ENCODE measurements at places on chromosomes 16 and 17.

- no peak for DNase-seq
Measured at GRCh38 chr16:48047720-48048119, 108.1 kb downstream of the ABCC12 start.

- no peak for DNase-seq
Measured at GRCh38 chr17:67322042-67322787, 44.2 kb downstream of the PSMD12 start.

- no peak for DNase-seq
Measured at GRCh38 chr16:56672761-56673536, 3.3 kb downstream of the MT1H start.

DNA sequence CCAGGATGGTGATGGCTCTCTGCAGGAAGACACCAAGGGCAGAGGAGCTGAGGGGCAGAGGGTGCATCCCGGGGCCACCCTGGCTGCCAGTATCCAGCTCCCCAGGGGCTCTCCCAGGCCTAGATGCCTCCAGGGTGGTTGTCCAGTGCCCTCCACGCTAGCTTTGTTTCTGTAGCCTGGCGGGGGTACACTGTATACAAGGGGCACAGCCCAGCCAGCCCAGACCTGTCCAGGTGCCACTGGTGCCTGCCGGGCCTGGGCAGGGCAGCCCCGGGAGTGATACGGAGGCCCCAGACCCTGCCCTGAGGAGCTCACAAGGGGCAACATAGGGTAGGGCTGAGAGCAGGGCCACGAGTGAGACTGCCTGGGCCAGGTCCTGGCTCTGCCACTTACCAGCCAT lies 14.6 kb upstream of the TRPV3 start:
- DNase-seq, result no peak

DNA sequence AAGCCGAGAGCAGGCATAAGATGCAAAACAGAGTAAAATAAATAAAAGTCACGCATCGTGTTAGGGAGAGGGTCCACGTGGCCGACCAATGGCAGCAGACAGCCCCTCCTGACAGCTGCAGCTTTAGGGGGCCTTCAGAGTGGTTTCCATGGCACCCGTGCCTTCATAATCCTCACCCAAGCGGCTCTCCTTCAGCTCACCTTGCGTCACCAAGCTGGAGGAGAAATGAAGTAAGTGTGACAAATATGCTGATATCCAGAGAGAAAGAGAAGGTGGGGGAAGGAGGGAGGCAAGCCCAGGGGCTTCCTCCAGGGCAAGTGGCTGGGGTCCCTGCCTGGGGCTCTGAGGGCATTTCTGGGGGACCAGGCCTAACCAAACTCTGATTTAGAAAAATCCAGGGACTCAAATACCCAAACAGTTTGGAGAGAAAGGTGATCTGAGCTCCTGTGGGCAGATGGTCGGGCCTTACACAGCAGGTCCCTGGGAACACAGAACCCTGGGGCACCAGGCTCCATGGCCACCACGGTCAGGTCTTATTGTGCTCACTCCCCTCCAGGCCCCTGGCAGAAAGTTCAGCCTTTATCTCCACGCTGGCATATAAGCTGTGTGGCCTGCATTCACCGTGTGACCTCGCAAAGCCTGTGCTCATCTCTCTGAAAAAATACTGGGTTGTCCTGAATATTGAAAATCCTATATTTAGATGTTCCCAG lies 80.7 kb upstream of the TNRC6C start:
- no peak for DNase-seq

DNA sequence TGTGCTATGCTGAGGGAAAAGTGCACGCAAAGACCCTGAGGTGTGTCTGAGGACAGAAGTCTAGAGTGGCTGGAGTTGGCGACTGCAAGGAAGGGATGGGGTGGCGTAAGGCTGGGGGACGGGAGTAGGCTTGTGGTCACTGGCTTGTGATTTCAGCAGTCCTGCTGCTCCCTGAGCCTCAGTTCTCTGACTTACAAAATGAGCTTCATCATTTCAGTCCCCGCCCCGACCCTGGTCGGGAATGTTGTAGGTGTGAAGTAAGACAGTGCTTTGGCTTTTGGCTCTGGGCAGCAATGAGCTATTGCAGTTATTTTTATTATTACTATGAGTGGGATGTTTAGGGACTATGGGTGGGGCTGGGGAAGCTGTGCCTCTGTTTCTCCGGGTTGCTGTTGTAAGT lies 8.6 kb downstream of the ADGRG1 start:
- no peak for DNase-seq

GRCh38 chr17:393806-394717 lies 41.5 kb upstream of the RPH3AL start:
- DNase-seq, result no peak

DNA sequence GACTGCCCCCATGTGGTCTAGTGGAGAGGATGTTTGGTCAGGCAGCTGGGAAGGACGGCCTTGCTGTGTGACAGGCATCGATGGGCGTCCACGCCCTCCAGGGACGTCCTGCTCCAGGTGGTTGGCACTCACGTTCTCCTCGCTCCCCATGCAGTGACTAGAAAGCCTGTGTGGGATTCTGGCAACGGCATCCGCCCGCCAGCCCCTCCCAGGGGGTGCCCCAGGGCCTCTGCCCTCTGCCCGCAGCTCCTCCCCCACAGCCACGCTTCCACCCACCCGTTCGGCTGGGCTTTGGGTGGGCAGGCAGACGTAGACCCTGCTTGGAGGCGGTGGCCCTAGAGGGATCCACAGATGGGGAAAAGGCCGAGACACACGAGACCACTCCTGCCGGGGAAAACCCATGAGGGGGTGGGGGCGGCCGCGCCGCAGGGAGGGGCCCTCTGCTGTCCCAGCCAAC lies 4.7 kb upstream of the IL17C start:
- DNase-seq, result peak; percentile 43

GRCh38 chr17:50482110-50482509 lies 3.5 kb downstream of the RSAD1 start:
- no peak for DNase-seq

DNA sequence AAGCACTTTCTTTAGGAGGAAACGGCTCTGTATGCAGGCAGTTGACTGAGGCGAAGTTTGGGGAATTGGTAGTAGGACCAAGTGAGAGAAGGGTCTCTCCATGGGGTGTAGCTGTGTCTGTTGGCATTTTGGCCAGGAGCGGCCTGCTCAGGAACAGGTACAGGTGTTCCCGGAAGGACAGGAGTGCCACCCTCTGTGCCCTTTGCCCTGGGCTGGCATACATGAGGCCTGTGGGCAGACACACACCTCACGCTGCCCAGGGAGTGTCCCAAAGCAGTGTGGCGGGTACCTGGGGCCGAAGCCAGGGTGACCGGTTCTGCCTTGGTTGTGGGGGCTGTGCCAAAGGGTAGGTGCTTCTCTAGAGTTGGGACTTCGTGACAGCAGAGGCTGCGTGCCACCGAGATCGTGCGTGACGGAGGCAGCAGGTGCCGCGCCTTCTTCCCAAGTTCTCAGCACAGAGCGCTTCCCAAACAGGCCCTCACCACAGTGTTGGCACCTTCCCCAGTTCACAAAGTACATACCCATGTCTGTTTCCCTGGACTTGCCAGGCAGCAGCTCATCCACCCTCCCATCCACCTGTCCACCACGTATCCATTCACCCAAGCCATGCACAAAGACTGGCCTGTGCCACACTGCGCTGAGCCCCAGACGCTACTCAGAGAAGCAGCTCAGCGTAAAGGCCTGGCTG lies 19.9 kb upstream of the TCF25 start:
- no peak for DNase-seq

DNA sequence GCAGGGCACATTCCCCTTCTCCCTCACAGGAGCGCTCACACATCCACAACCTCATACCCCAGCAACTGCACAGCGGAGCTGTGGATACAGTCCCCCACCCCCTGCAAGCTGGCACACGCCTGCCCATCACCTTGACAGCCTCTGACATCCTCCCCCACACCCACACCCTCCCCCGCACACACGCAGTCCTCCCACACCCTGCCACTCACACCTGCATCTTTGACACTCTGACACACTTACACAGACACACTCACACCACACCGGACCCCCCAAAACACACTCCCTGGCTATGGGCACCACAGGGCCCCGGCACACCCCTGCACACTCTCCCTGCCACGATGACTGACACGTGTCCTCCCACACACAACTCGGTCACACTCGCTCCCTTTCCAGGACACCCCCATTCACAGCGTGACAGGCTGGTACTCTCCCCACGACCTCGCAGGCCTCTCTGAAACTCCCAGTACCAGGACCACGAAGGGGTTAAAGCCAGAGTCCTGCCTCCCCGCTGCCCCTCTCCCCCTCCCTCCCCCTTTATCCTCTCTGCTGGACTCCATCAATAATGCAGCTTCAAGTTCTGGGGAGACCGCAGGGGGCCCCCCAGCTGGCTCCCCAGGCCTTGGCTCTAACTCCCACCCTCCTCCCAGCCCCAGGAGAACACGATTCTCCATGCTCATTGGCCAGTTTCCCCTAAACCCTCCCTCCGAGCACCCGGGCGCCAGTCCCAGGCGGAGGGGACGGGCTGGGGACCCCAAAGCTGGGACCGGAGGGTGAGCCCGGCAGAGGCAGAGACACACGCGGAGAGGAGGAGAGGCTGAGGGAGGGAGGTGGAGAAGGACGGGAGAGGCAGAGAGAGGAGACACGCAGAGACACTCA lies at the start of gene PPP1R1B:
TSS of gene PPP1R1B (plus strand) at position 782 of the 876 bp plus-strand sequence. CDS start 441 bp downstream, outside the sequence.
- DNase-seq, result no peak

GRCh38 chr16:239948-240277 lies 5.3 kb downstream of the FAM234A start:
- no peak for DNase-seq

- DNase-seq, result peak; percentile 30
Measured at GRCh38 chr16:30761427-30761927, 385 bp downstream of the CFAP119 start.

GRCh38 chr16:1645914-1646525 lies 32.1 kb upstream of the JPT2 start:
- no peak for DNase-seq

GRCh38 chr17:67606896-67607604 lies 110.7 kb upstream of the NOL11 start:
- DNase-seq, result no peak

- no peak for DNase-seq
Measured at GRCh38 chr16:9489835-9490467, 398.5 kb downstream of the HAPSTR1 start.

DNA sequence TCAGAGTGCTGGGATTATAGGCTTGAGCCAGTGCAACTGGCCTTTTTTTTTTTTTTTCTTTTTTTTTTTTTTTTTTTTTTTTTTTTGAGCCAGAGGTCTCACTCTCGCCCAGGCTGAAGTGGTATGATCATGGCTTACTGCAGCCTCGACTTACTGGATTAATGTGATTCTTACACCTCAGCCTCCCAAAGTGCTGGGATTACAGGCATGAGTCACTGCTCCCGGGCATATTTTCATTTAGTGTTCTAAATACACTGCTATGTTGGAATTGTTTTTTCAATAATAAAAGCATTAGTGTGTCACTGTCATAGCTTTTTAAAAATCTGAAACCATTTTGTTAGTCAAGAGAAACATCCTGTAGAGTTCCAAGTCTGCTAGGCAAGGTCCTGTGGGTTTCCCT lies 40.3 kb downstream of the NDE1 start:
- no peak for DNase-seq

DNA sequence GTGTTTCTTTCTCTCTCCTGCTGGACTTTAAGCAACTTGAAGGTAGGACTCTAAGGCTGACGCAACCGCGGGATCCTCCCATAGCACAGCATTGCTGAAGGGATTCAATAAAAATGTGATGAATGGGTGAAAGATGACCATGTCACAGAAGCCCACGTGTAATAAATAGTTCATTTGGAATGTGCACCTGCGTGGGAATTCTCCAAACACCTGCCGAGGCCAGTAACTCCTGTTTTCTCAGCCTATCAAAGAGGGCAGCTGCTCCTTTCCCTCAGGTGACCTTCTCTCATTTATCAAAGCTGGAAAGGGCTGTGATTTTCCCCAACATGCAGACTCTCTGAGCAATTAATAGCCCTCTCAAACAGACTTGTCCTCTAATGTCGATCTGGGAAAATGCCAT lies 235.7 kb downstream of the STX8 start:
- no peak for DNase-seq

GRCh38 chr16:4886151-4886550 lies 38.9 kb downstream of the UBN1 start:
- no peak for DNase-seq

DNA sequence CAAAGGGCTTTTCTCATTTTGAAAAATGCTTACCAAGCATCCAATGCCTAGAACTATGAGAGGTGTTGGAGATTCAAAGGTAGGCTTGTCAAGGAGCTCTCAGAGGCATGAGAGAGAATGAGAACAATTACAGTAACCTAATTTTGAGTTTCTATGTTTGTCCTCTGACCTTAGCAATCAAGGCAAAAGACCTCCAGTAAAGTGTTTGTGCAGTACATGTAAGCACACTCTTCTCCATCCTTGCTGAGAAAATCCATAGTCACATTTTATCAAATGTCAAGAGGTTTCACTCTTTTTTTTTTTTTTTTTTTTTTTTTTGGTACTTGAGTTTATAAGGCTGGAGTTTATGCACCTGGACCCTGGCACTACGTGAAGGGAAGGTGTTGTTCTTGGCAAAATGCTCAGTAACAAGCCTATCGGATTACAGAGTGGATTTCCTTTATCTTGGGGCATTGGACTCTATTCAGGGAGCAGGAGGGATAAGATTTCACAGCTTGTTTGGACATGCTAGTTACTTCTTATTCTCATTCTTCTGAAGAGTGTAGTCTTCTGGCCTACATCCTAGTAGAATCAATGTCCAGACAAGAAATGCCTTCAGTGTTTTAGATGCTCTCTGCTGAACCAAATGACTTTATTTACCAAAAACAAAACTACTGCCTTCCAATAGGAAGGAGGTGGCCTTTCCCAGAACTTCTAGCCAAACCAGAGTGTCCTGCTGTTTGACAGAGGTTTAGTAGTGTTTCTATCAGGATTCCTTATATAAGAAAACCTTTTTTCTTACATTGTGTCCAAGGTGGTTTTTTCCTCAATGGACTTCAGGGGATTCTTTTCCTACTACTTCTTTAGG lies 21.9 kb downstream of the KCNJ2 start:
- DNase-seq, result no peak

GRCh38 chr16:78705694-78706093 lies 606.2 kb downstream of the WWOX start:
- no peak for DNase-seq

DNA sequence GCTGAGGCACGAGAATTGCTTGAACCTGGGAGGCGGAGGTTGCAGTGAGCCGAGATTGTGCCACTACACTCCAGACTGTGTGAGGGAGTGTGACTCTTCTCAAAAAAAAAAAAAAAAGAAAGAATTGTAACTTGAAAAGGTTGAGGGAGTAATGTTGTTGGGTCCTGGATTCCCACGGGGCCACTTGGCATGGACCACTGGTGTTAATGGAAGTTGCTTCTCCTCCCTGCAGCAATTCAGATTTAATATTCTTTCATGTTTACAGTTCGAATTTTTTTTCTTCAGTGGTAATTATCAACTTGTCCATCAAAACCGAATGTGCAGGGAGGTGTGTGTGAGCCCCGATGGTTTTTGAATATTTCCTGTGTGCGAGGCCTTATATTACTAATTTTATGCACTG lies 7.2 kb downstream of the EPN2 start:
- DNase-seq, result no peak
